Bronchial epithelial cell (primary cell): ENCODE measurements at places on chromosomes 2 and 18. TPM values are rescaled to one million over a fixed set of nuclear protein-coding genes. Genes with fewer than 3 reads are reported as not detected.

Gene GALR1
- total RNA-seq, result not detected in 2 replicates

Gene EFR3B
- total RNA-seq, result 0.13 TPM in 1 of 2 replicates, not detected in the other

Gene LRRTM4
- total RNA-seq, result not detected in 2 replicates

Gene PLCL1
- under 0.01 TPM in 1 of 2 replicates, not detected in the other for total RNA-seq

Gene NCKAP5
- total RNA-seq, result 0.26 and 1.4 TPM in 2 replicates

Gene LYG2
- total RNA-seq, result not detected in 2 replicates

Gene C2orf42
- 14.5 and 17.9 TPM in 2 replicates for total RNA-seq

Gene SLC19A3
- not detected in 2 replicates for total RNA-seq

Gene HOXD8
- not detected in 2 replicates for total RNA-seq

Gene RAD51AP2
- total RNA-seq, result 0.13 TPM in 1 of 2 replicates, not detected in the other
